Fibroblast of skin of right quadriceps (primary cell): ENCODE measurements at places on chromosomes 5 and 9.

DNA sequence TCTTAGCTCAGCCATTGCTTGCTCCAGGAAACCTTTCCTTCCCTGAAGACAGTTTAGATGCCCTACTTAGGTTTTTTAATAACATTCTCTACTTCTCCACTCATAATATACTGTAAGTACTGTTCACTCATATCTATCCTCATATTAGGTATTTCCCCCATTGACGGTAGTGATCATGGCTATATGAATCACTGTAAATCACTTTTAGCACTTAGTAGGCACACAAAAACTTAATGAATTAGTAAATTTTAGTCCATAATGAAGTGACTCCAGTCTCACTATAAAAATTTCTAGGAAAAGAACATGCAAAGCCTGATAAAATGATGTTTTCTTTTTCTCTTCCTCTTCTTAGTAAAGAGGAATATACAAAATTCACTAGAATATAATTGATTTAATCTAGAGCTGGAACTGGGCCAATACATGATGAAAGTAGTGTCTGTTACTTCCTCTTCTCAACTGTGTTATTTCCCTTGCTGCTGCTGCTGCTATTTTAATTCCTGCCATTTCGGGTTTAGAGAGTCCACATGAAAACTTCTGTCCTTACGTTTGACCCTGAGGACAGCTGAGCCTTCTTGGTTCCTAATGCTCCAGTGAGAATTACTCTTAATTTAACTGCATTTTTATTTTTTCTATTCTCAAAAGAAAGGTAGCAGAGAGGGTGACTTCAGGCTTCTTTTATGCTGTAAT, 73.5 kb downstream of the LNPEP start:
- DNase-seq = peak; percentile 8

DNA sequence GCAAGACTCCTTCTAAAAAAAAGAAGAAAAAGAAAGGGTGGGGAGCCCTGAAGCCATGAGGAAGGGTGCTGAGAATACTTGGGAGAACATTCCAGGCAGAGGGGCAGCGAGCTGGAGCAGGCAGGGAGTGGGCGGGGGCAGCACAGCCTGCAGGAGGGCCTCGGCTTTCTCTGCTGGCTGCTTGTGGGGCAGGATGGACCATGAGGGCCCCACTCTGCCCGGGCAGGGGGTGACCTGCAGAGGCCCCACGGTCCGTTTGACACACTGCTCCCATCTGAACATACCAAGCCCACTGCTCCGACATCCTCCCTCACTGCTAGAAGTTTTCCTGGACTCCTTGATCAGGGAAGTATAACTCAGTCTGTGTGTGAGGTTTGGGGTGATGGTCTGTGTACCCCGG, 11.7 kb upstream of the NUP214 start:
- DNase-seq = no peak

- peak; percentile 74 for DNase-seq
Observed at GRCh38 chr5:52746539-52746938, 41.2 kb upstream of the ITGA1 start.

- no peak for DNase-seq
Observed at GRCh38 chr9:134206311-134207300, 42.2 kb upstream of the RNU6ATAC start.

GRCh38 chr9:16039988-16040761, 487.3 kb downstream of the CCDC171 start:
- DNase-seq = peak; percentile 82
